T-helper 22 cell (primary cell): ENCODE measurements at places on chromosomes 6 and 20.
A peak's percentile ranks its signal among the peaks of the same experiment; 100 is the strongest.

DNA sequence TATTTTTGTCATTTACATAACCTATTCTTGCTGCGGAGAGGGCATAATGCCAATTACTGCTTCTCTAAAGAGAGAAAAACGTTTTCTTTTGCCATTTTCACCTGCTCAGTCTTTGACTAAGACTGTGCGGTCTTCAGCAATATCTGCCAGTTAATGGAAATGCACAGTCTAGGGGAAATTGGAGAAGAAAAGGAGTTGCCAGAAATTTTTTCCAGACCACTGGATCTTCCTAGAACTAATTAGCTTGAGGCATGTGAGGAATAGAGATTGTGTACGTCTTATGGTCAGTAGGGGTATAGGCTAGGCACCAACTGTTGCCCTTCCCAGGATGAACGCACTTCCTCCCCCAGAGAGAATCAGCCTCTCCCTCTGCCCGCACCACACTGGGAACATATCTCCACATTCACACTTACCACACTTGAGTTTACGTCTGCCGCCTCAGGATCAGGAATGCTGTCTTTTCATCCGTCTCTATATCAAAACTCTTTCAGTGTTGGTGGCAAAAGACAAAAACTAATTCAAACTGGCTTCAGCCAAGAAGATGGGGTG lies 67.9 kb upstream of the E2F3 start:
- no peak for DNase-seq

GRCh38 chr6:85459224-85459901 lies 9.5 kb downstream of the NT5E start:
- no peak for DNase-seq

DNA sequence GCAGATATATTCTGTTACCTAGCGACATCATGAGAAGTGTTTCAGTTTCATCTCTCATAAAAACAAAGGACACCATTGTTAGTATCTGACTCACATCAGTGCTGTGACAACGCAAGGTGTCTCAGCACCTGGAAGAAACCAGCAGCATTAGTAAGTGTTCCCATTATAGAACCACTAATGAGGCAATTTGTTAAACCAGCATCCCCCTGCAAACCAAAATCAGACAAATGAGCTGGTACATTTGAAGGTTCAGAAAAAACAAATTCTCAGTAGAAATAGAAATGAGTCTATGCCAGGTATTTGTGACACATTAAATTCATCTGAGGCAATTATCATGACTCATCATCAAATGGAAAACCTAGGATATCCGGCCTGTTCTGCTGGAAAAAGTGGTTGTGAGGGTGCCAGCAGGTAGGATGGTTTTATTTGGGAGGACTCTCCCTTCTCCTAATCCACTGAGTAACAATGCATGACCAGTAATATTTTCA lies 151.7 kb downstream of the TMEM200A start:
- DNase-seq = no peak

DNA sequence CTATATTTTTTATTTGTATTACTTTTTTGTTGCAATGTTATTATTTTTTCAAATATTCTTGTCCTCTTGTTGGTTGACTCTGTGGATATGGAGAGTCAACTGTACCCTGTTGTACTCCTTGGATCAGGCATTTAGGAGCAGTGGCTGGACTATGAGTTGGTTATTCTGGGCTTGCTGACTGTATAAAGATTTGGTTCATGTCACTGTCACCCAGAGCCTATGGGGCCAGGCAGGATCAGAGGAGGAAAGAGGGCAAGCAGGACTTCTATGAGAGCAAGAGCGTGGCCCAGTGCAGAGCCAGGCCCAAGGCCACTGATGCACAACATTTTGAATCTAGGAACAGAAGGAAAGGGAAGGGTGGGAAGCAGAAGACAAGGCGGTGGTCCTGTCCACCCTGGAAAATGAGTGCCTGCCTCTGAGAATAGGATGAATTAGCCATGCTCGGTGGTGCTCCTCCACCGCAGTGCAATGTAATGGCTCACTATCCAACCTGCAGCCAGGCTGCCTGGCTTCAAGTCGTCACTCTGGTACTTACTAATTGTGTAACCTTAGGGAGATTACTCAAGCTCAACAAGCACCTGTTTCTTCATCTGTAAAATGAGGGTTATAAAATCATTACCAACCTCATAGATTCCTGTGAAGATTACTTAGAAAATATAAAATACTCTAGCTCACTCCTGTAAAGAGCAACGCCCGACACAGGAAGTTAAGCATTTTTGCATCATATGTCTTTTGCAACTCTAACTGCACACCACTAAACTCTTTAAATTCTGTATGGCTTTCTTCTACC lies 192.1 kb downstream of the KCNQ5 start:
- DNase-seq = no peak

DNA sequence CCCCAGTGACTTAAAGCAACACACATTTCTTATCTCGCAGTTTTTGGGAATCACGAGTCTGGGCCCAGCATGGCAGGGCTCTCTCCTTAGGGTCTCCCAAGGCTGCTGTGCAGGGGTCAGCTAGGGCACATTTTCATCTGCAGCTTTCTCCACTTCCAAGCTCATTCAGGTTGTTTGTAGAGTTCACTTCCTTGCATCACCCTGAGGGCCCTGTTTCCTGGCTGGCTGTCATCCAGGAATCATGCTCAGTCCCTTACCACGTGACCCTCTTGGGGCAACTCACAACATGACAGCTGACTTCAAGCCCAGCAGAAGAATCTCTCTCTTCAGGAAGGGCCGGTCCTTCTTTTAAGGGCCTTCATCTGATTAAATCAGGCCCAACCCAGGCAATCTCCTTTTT lies 21.3 kb downstream of the SNAP25 start:
- DNase-seq = no peak

- no peak for DNase-seq
Measured at GRCh38 chr6:16104624-16105433, 24.1 kb upstream of the MYLIP start.

- no peak for DNase-seq
Measured at GRCh38 chr6:165679326-165679725, 16.3 kb upstream of the PDE10A start.

GRCh38 chr20:10763112-10763511 lies 89.3 kb upstream of the JAG1 start:
- DNase-seq = no peak

GRCh38 chr6:148761527-148762011 lies 14.7 kb downstream of the UST start:
- DNase-seq = peak; percentile 57

GRCh38 chr20:13703265-13703664 lies 64.5 kb upstream of the TASP1 start:
- DNase-seq = no peak

- no peak for DNase-seq
Measured at GRCh38 chr6:150048099-150048498, 20.8 kb downstream of the ULBP3 start.

- DNase-seq = no peak
Measured at GRCh38 chr20:49291200-49291599, 13.3 kb upstream of the ZNFX1 start.

DNA sequence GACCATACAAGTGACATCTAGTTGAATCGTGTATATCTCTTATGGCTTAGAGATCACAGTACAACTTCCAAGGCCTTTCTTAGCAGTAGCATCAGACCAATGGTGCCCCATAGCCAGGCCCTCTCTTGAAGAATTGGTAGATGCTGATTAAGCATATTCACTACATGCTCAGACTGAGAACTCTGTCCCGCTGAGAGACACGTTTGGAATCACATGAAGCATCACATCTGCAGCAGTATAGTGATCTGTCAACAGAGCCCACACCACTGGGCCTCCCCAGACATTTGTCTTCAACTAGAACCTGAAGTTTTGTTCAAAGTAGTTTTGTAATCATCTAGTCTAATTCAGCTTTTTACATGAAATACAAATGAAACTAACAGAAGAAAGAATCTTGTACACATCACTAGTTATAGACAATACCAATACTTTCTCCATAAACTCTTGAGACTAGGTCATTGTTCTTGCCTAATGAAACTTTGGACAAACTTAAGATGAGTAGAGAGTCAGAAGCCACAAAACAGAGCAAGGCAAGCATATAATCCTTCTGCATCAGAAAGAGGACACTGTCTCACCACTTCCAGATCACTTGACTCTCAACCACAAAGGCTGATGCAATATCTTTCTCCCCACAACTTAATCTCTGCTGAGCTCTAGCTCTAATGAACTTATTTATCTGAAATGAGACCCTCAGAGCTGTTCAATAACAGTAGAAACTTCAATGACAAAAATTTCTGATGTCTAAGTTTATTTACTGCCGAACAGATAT lies 182.7 kb downstream of the TBX18 start:
- DNase-seq = no peak

- no peak for DNase-seq
Measured at GRCh38 chr6:90730151-90730673, 143.3 kb upstream of the MAP3K7 start.

- no peak for DNase-seq
Measured at GRCh38 chr6:28225056-28225834, at the start of gene ZSCAN9. ZSCAN9 (plus strand) TSS chr6:28225275; CDS start chr6:28227085, 1,810 bp downstream.

DNA sequence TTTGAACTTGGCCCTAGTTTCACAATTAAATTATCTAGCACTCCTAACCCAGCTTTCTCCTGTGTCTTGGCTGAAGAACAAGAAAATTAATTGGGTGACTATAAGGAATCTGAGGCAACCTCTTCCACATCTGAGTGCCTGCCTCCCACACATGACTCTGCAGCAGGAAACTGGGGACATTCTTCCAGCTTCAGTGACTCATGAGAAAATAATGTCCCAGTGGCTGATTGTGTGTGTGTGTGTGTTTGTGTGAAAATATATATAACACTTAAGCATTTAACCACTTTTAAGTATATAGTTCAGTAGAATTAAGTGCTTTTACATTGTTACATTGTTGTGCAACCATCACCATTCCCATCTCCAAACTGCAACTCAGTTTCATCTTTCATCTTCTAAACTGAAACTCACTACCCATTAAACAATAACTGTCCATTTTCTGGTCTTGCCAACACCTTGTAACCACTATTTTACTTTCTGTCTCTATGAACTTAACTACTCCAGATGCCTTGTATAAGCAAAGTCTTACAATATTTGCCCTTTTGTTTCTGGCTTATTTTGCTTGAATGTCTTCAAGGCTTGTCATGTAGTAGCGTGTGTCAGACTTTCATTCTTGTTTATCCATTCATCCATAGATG lies 8.7 kb downstream of the TRIM38 start:
- no peak for DNase-seq

DNA sequence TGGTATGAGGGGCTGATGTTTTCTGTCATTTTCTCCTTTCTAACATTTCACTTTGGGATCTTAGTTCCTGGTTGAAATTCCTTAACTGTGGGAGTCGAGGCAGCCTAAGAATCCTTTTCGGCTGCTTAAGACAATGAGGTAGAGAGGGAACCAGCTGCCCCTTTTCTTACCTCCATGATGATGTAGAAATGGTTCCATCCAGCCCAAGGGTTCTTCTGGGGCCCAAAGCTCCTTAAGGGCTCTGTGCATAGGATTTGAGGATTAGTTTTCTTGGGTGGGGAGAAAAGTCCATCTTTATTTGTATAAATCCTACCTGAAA lies 33.5 kb downstream of the SYNJ2 start:
- no peak for DNase-seq

- no peak for DNase-seq
Measured at GRCh38 chr6:7542065-7542873, 798 bp downstream of the DSP start.

DNA sequence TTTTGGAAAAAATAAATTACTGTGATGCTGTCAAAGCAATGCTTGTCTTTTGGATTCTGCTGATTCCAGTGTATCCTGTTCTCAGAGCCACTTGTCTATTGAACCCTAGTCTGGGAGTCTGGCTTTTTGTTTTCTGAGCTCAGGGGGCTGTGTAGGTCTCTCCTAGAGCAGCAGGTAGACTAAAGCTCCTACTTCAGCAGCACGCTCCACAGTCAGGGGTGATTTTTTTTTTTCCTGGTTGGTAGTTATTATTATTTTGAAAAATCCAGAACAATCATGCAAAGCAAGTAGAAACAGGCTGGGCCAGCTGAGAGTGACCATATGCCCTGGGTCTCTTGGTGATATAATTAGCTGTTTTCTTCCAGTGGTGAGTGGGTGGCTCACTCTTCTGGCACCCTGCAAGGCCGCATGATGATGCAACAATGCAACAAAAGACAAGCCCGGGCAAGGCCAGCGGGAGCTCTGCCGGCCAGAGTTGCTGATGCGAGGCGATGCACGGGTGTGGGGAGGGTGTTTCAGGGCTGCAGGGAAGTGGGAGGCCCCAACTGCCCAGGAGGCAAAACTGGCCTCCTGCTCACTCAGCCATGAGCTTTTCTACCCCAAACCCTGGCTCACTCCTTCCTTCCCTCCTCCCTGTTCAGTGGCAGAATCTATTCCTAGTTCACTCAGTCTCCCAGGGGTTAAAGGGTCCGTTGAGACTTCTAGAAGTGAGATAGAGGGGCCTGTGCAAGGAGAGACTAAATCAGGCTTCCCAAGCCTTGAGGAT lies 11.5 kb upstream of the CDKN1A start:
- no peak for DNase-seq

- DNase-seq = no peak
Measured at GRCh38 chr20:12180107-12180661, 262.5 kb downstream of the BTBD3 start.
